ENCODE measurements at places on chromosomes 12 and 14. TPM values are rescaled to one million over a fixed set of nuclear protein-coding genes. Genes with fewer than 3 reads are reported as not detected.

The KRT80 gene
- polyA plus RNA-seq = not detected

The TNFRSF1A gene
- 57.1 TPM for polyA plus RNA-seq

The LLPH gene
- 49.3 TPM for polyA plus RNA-seq

The ZNF891 gene
- 0.69 TPM for polyA plus RNA-seq

The PDZRN4 gene
- not detected for polyA plus RNA-seq

The TDP1 gene
- polyA plus RNA-seq = 38.7 TPM

The CLEC9A gene
- not detected for polyA plus RNA-seq

The GPR68 gene
- 22.7 TPM for polyA plus RNA-seq

The ANO4 gene
- not detected for polyA plus RNA-seq

The PMCH gene
- not detected for polyA plus RNA-seq

The KRT8 gene
- polyA plus RNA-seq = 1.0 TPM

The TCTN2 gene
- 1.5 TPM for polyA plus RNA-seq

The MUCL1 gene
- polyA plus RNA-seq = not detected

The CD9 gene
- 6.9 TPM for polyA plus RNA-seq

The EFS gene
- polyA plus RNA-seq = not detected

The CLEC7A gene
- not detected for polyA plus RNA-seq

The ATL1 gene
- 2.4 TPM for polyA plus RNA-seq

The PTPRR gene
- polyA plus RNA-seq = not detected

The LRTM2 gene
- polyA plus RNA-seq = not detected

The PAPLN gene
- 0.23 TPM for polyA plus RNA-seq

The LGR5 gene
- not detected for polyA plus RNA-seq

The CD4 gene
- 0.30 TPM for polyA plus RNA-seq

The LRRC23 gene
- polyA plus RNA-seq = 5.0 TPM

The SRGAP1 gene
- polyA plus RNA-seq = 0.09 TPM

The PZP gene
- polyA plus RNA-seq = 0.28 TPM

The ASIC1 gene
- polyA plus RNA-seq = 0.07 TPM

The FOXN4 gene
- polyA plus RNA-seq = not detected

The GLI1 gene
- 0.32 TPM for polyA plus RNA-seq

The PLEKHD1 gene
- 0.06 TPM for polyA plus RNA-seq

The FOXM1 gene
- polyA plus RNA-seq = 0.15 TPM

The ESR2 gene
- polyA plus RNA-seq = 0.31 TPM

The KRT3 gene
- polyA plus RNA-seq = not detected

The RNF34 gene
- 72.1 TPM for polyA plus RNA-seq

The RPS6KL1 gene
- not detected for polyA plus RNA-seq

The HNF1A gene
- polyA plus RNA-seq = not detected

The GPRC5D gene
- polyA plus RNA-seq = 0.35 TPM

The LMO3 gene
- not detected for polyA plus RNA-seq
